Fibroblast of skin of left quadriceps (primary cell): ENCODE measurements at places on chromosomes 11 and 22.
A peak's percentile ranks its signal among the peaks of the same experiment; 100 is the strongest.

DNA sequence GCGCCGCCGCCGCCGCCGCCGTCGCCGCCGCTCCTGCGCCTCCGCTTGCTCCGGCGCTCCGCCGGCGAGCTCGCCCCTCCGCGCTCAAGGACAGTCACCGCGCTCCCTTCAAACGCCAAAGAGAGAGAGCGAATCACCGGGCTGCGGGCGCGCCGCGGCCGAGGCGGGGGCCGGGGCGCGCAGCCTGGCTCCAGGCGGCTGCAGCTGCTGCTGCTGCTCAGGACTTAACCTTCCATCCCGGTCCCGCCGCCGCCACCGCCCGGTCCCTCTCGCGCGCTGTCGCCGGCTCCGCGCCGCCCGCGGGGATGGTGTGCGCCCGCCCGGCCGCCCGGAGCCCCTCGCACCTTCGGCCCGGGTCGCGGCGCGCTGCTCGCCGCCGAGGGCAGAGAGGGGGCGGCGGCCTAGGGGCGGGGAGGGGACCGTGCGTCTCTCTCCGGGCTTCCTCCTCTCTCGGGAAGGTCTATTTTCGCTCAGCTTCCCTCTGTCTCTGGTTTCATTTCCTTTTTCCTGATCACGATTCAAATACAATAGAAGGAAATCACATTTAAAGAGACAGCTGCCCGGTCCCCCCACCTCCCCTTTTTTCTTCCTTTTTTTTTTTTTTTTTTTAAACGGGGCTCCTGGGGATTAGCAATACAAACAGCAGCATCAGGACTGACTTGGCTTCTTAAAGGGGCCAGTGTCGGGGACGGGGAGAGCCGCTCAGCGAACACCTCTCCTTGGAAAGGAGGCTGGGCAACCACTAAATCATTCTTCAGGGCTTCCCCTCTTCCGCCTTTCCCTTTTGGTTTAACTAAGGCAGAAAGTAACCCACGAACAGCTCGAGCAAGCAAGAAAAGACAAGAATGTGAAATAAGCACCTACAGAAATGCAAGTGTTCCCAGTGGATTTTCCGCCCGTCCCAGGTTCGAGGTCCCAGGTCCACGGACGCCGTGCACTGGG lies 22.1 kb downstream of the LMO2 start:
- DNase-seq, result no peak

GRCh38 chr22:38148245-38148644 lies 33.4 kb downstream of the PLA2G6 start:
- DNase-seq, result peak; percentile 42

GRCh38 chr22:29245626-29246385 lies 22.0 kb downstream of the RHBDD3 start:
- DNase-seq, result peak; percentile 24

DNA sequence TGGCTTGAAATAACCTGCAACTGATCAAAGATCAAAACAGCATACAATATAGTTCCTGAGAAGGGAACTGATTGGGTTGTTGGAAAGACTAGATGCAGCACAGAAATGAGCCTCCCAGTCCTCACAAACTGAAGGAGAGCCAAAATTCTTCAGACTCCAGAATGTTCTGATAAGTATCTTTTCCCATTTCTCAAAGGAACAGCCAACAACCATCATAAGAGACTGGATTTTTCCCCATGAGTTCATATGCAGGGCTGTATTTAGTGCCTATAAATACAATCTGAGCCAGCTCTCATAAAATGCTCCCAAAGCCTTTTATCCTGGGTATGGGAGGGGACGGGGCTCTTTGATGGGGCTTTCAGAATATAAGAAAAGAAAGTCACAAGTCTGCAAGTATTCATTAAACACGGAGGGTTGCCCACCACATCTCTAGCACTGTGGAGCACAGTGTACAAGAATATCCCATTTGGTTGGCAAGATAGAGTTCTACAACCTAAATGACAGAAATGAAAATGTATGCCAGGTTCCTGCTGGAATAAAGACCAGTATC lies 50.7 kb upstream of the LYVE1 start:
- DNase-seq, result no peak

DNA sequence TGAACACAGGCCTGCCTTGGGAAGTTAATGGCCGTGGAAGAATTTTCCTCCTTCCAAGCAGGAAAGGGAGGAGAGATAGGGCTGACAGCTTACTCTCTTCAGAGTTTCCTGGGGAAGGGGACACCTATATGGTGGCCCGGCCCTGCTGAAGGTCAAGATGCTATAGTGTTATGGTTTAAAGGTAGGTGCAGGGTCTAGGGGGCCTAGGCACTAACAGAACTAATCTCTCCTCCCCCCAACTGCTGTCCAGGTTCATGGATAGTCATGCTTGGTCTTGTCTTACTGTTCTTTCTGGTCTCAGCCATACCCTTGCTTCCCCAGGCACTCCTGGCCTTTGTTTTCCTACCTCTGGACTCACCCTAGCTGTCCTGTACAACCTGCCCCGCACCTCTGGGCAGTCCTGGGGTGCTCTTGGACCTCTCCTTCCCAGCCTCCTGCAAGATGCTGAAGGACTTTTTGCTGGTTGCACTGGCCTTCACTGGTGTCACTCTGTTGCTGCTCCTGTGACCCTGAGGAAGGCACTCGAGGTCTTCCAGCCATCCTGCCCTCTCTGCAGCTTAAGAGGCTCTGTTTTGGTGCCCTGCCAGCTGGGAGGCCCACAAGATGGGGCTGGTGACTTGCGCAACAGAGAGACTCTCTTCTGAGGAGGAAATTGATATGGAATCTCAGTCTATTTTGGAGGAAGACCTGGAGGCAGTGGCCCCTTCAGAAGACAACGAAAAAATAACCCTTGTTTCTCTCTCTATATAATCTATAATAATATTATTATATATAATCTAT lies 17.9 kb downstream of the SEC14L3 start:
- no peak for DNase-seq

DNA sequence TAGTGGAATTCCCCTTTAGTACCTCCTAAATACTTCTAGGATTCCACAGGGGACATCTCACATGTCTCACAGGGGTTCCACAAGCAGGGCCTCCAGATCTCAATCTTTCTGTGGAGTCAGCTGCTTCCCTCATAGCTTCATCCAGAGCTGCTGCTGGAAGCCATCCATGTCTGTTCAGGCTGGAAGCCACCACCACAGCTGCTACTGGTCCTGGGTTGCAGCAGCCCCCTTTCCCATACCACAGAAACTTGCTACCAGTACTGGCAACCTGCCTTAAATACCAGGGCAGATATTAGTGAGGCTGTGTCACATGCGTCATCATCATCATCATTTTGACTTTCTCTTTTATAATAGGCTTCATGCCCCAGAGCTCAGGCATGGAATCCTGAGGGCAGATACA lies 242.7 kb upstream of the NCAM1 start:
- DNase-seq, result no peak

- peak; percentile 99 for DNase-seq
Observed at GRCh38 chr11:88480223-88480622, 142.7 kb upstream of the CTSC start.

DNA sequence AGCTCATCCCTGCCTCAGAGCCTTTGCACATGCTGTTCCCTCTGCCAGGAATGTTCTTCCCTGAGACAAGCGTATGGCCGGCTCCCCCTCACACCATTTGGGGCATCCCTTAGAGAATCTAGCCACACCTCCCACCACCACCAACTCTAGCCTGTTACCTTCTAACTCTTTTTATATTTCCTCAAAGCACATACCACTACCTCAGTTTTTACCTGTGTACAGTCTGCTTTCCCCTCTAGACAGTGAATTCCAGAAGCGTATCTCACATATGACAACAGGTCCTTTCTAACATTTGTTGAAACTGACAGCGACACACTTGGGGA lies 75.1 kb upstream of the ARFGAP3 start:
- no peak for DNase-seq

DNA sequence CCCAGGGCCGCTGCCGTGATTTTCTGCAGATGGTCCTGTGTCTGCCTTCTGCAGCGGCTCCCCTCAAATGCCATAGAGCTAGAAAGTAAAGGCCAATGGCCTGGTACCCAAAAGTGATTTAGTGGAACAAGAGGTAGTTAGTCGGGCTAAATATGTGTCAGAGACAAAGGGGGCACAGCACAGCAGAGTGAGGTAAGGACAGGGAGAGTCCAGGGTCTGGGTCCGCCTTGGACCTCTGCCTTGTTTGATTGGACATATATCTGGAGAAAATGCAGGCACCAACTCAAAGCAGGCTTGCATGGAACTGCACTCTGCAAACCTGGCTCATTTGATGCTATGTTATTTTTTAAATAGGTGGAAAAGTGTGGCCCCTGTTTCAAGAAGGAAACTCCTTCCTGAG lies 249.6 kb upstream of the B3GAT1 start:
- no peak for DNase-seq
